ENCODE measurements at places on chromosomes 2 and 18.
A peak's percentile ranks its signal among the peaks of the same experiment; 100 is the strongest.

DNA sequence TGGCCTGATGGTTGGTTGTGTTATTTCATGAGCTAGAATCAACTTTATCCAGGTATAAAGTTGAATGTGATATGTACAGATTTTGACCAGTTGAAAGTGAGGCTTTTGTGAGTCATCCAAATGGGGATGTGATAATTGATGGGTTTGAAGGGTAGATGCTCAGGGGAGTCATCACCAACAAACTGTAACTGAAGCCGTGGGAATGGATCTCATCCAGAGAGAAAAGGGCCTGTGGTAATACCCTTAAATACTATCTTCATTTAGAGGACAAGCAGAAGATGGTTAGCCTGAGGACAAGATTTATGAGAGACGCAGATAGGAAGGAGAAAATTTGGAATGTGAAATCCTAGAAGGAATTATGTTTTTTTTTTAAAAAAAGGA, 90.5 kb upstream of the MYO3B start:
- no peak for DNase-seq

GRCh38 chr2:20356042-20356441, 5.4 kb upstream of the PUM2 start:
- DNase-seq, result no peak

DNA sequence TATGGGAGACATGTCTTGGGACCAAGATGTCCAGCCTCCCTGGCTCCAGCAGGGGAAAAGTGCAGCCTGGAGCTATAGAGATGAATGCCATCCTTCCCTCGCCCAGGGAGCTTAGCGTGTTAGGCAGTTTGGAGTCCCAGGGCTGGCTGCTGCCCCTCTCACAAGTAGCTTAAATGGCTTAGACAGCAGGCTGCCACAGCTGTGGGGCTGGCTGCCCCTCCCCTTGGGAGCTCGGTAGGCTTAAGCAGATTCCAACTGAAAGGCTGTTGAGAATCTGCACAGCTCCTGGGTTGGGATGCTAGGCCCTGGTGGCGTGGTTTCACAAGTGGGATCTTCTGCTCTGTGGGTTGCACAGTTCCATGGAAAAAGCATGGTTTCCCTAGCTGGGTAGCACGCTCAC, 940.5 kb upstream of the DDX18 start:
- no peak for DNase-seq

GRCh38 chr2:213129311-213129710, 22.1 kb downstream of the IKZF2 start:
- DNase-seq, result no peak

- DNase-seq, result no peak
Measured at GRCh38 chr2:20333738-20334137, 16.9 kb downstream of the PUM2 start.

GRCh38 chr2:44599130-44599529, 237.4 kb downstream of the CAMKMT start:
- DNase-seq, result no peak

- no peak for DNase-seq
Measured at GRCh38 chr18:24499814-24500213, 39.4 kb downstream of the HRH4 start.

GRCh38 chr18:68439642-68440041, 275.3 kb downstream of the TMX3 start:
- DNase-seq, result no peak

GRCh38 chr2:105416156-105416555, 17.3 kb upstream of the FHL2 start:
- DNase-seq, result peak; percentile 5

DNA sequence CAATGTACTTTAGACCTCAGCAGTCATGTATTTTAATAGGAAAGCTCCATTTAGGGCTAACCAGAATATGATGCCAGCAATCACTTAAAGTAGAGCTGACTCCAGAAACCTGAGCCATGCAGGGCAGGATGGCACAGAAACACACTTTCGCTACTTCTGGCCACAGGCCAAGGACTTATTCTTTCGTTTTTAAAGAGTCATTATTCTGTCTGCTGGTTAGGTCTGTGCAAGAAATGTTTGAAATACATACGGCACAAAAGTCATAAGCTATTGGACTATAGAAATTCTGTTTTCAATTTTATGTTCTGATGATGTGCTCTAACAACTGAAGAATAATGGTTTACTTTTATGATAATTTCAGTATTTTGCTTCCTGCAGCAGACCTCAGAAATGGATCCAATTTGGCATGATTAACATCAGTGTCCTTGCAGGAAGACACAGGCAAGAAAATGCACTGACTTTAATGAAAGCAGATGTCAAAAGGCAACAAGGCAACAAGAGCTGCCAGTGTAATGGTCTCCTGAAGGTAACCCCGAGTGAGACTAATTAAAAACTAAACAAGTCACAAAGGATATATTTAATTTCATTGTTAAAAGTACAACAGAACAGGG, 114.4 kb upstream of the CHRNA1 start:
- DNase-seq, result no peak

- no peak for DNase-seq
Measured at GRCh38 chr2:205948883-205949282, 137.1 kb downstream of the INO80D start.

- no peak for DNase-seq
Measured at GRCh38 chr18:6575908-6576307, 153.6 kb upstream of the ARHGAP28 start.

DNA sequence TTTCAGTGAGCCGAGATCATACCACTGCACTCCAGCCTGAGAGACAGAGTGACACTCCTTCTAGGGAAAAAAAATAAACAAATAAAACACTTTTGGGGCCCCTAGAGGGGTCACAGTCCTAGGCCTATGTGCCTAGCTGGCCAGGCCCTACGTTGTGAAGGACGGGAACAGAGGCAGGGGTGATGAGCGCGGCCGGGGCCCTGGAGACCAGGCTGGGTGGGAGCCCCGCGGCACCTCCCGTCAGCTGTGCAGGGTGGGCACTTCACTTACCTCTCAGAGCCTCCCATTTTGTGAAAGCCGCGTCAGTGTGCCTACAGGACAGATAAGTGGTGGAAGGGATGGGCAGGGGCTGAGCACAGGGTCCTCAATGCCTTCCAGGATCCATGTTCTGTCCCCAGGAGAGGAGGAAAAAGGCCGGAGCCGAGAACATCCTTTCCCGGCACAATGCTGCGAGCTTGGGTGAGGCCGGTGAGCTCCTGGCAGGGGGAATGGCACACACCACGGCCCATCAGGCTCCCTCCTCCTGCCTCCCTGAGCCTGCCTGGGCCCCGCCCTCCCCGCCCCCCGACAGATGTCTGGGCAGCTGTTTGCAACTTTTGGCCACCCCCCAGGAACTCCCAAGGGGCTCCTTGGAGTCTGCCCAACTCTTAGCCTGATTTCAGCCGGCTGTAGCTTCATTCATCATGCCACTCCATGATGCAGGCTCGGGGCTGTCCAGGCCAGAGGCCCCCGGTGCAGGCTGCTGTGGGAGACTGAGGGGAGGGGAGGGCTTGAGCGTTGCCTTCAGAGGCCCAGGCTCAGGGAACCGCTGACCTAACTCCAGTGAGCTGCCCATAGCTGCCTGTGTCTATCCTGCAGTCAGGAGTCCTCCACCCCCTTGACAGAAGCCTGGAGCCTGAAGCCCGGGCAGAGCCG, 196.5 kb downstream of the TFCP2L1 start:
- no peak for DNase-seq

- DNase-seq, result no peak
Measured at GRCh38 chr2:101560780-101561315, 85.9 kb upstream of the RFX8 start.
